Stimulated activated CD8-positive, alpha-beta memory T cell treated with anti-CD3 and anti-CD28 coated beads, Interleukin-4, amount 100 ng/mL, for 4 hours (primary cell): ENCODE measurements at places on chromosomes 13 and 19.

- no peak for DNase-seq
Measured at GRCh38 chr13:28655561-28655960, 3.4 kb upstream of the POMP start.

DNA sequence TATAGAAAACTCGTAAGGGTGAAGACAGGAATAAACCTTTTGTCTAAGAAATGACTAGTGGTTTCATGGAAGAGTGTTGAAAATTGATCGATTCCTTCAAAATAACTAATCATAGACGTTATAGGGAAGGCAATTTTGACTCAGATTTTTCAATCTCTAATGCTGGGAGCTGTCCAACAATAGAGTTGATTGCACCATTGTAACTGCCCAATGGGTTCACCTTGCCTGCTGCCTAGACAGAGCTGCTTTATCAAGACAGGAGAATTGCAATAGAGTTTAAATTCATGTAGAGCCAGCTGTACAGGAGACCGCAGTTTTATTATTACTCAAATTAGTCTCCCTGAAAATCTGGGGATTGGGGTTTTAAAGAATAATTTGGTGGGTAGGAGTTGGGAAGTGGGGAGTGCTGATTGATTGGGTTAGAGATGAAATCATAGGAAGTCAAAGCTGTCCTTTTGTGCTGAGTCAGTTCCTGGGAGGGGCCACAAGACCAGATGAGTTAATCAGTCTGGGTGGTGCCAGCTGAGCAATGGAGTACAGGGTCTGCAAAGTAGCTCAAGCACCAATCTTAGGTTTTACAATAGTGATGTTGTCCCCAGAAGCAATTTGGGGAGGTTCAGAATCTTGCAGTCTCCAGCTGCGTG lies 16.8 kb upstream of the ADGRE2 start:
- no peak for DNase-seq

GRCh38 chr13:68019901-68020300 lies 789.8 kb upstream of the PCDH9 start:
- no peak for DNase-seq

GRCh38 chr19:54148158-54148557 lies 10.6 kb downstream of the CNOT3 start:
- no peak for DNase-seq

GRCh38 chr19:47663911-47664771 lies 49.1 kb upstream of the EHD2 start:
- DNase-seq = no peak

- no peak for DNase-seq
Measured at GRCh38 chr19:7459773-7460172, 29.1 kb downstream of the PEX11G start.
